ENCODE measurements at places on chromosomes 5 and 9.

DNA sequence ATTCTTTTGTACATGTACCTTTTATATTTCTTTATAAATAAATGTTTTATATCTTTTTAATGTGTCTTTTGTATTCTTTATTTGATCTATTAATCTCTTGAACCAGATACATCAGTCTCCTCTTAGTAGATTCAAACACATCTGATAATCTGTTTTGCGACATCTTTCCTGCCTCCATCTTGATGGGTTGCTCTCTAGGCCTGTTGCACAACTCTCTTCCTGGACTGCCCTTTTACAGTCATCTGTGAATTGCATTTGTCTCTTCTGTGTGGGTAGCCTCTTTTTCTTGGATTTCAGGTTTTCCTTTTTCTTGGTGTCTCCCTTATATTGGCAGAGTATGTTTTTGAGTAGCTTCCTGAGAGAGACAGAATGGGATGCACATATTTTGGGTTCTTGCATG lies 6.2 kb downstream of the ZFYVE16 start:
- no peak for DNase-seq

- DNase-seq, result peak; percentile 51
Measured at GRCh38 chr5:16726538-16726946, 109.7 kb upstream of the RETREG1 start.

- no peak for DNase-seq
Measured at GRCh38 chr9:133950629-133951111, 41.5 kb downstream of the VAV2 start.

DNA sequence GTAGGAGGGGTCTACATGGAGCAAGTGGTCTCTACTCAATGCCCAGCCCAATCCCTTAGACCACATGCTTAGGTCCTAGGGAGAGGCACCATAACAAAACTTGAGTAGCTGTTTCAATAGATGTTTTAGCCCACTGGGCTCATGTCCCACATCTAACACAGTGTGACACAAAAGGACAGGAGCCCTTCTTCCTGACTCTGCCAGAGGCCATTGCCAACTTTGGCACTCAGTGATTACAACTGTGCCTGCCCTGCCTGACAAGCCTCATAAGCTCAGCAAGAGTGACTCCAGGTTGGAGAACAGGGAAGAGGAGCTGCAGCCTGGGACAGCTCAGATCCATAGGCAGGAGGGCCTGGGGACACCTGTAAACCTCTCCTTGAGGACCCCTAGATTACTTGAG lies 230.8 kb downstream of the ENC1 start:
- DNase-seq, result no peak

GRCh38 chr5:157143127-157143971 lies 684 bp upstream of the MED7 start:
- peak; percentile 66 for DNase-seq

DNA sequence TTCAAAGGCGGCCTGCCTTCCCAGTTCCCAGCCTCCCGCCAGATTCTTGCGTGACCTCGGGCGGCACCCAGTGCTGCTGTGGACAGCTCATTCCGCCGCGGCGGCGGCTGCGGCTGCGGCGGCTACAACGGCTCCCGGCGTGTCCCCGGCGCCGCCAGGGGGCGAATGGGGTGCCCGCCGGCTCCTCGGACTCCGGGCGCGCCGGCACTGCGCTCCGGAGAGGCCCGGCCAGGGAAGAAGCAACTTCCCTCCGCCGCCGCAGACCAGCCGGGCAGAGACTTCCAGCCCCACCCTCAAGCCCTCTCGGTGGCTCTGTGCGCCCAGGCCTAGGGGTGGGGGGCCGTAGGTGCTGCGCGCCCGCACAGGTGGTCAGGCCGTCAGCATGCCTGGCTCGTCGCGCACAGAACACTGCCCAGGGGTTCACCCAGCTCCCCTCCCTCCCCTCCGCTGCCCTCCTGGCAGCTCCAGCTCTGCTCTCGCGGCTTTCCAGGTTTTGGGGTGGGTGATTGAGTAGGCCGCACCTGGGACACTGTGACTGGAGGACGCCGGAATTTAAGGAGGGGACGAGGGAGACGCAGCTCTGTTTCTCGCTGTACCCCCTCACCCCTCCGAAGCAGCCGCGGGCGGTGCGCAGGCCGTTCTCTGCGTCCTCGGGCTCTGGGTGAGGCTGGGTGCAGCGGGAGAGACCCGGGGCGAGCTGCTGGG lies 20.2 kb downstream of the IGIP start:
- peak; percentile 32 for DNase-seq

DNA sequence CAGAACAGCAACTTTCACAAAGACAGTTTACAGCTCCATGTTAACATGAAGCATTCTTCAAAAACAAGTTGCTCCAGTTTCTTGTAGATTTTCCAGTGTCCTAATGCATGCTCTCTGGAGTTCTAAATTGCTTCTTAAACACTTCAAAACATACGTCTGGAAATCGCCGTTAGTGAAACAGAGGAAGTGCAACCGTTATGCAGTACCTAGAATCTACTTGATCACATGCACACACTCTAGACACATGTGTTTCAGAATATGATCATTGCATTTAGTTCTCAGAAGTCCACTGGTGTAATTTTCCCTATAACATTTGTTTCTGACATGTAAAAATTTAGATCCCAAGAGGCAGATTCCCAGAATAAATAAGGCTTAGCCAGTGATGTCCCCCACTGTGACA lies 41.1 kb upstream of the RUFY1 start:
- DNase-seq, result no peak

GRCh38 chr5:30845194-30845593 lies 348.3 kb upstream of the CDH6 start:
- DNase-seq, result no peak

DNA sequence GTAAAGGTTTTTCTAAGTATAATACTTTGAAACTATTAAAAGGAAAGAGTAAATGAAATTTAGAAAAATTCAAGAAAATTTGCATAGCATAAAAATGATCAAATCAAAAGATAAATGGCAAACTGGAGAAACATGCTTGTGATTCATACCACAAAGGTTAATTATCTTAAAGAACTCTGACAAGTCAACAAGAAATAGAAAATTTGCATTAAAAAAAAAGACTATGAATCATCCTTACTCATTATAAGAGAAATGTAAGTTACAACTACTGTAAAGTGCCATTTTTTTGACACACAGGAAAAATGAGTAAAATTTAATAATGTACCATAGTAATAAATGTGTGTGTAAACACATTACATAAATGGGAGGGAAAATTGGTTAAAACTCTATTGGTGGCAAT lies 624.4 kb upstream of the C9orf72 start:
- no peak for DNase-seq

DNA sequence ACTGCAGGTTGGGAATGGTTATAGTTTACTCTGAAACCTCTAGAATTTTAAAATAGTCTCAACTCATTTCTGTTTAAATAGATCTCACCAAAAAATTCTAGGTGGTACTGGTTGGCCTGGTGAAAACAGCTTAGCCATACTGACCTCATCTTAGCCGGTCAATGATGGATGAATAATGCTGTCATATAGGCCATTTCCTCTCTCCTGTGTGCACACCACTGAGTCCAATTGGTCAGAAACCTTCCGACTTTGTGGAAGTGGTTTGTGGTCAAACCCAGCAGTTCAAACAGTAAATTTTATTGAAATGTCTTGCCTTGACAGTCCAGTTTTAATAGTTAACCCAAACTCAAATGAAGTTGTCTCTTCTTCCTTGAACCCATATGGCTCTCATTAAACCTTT lies 98.6 kb downstream of the GIN1 start:
- DNase-seq, result peak; percentile 17

DNA sequence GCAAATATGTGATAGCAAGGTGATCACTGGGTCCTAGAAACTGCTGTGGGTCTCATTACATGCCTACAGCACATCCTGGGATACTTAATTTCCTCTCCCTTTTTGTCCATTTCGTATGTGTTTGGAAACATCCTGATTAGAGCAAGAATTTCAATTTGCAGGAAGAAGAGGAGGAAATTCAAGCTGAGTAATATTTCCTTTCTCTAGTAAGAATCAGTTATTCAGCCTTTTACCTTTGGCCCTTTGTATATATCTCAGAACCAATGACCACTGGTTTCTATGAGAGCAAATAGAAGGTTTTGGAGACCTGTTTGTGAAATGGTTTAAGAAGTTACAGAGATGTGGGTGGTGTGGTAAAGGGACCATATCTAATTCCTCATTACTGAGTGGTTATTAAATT lies 171.6 kb downstream of the RMI1 start:
- DNase-seq, result no peak
